Subcutaneous preadipocyte (primary cell): ENCODE measurements at places on chromosomes 11 and 22. TPM values are rescaled to one million over a fixed set of nuclear protein-coding genes. Genes with fewer than 3 reads are reported as not detected.

KCNK7 gene
- total RNA-seq, result 0.37 TPM in 1 of 2 replicates, not detected in the other

PRRG4 gene
- total RNA-seq, result not detected in 2 replicates

GAL3ST1 gene
- total RNA-seq, result not detected in 2 replicates

KCNJ1 gene
- not detected in 2 replicates for total RNA-seq

MRTFA gene
- total RNA-seq, result 22.3 and 23.1 TPM in 2 replicates

TSKU gene
- 25.4 and 26.0 TPM in 2 replicates for total RNA-seq

SESN3 gene
- total RNA-seq, result 10.4 and 19.5 TPM in 2 replicates

A4GALT gene
- total RNA-seq, result 31.5 and 41.2 TPM in 2 replicates

GTSE1 gene
- total RNA-seq, result 8.8 and 21.7 TPM in 2 replicates

POU2AF3 gene
- total RNA-seq, result not detected in 2 replicates

COPB1 gene
- 168 and 220 TPM in 2 replicates for total RNA-seq

BUD13 gene
- total RNA-seq, result 9.9 and 15.8 TPM in 2 replicates

BTBD18 gene
- not detected in 2 replicates for total RNA-seq

PYGM gene
- 0.37 and 0.39 TPM in 2 replicates for total RNA-seq

BRSK2 gene
- under 0.01 TPM in 1 of 2 replicates, not detected in the other for total RNA-seq

PTPRCAP gene
- 0.78 and 1.1 TPM in 2 replicates for total RNA-seq
